A549 treated with DMSO at 1 μM for 4 hours (cell line): ENCODE measurements at places on chromosomes 16 and 17. TPM values are rescaled to one million over a fixed set of nuclear protein-coding genes. Genes with fewer than 3 reads are reported as not detected.

The ZP2 gene
- total RNA-seq, result not detected in 5 replicates

The OR3A2 gene
- not detected in 5 replicates for total RNA-seq

The KRTAP9-8 gene
- not detected in 5 replicates for total RNA-seq

The NOD2 gene
- total RNA-seq, result not detected in 5 replicates

The CA7 gene
- 0.05 to 0.08 TPM in 2 of 5 replicates, not detected in the others for total RNA-seq

The TSNAXIP1 gene
- total RNA-seq, result 0.32 to 0.56 TPM (median 0.47 TPM) in 5 replicates

The MYH8 gene
- not detected in 5 replicates for total RNA-seq

The CACNG1 gene
- total RNA-seq, result 0.11 to 0.18 TPM (median 0.16 TPM) in 3 of 5 replicates, not detected in the others

The MPP2 gene
- total RNA-seq, result 1.7 to 3.2 TPM (median 2.1 TPM) in 5 replicates

The TBC1D3K gene
- total RNA-seq, result not detected in 5 replicates

The WNT3 gene
- total RNA-seq, result 4.3 to 6.4 TPM (median 5.9 TPM) in 5 replicates

The PYDC1 gene
- not detected in 5 replicates for total RNA-seq

The CCL5 gene
- 1.6 to 2.1 TPM (median 1.6 TPM) in 5 replicates for total RNA-seq

The KRT32 gene
- total RNA-seq, result not detected in 5 replicates

The CNTNAP4 gene
- total RNA-seq, result not detected in 5 replicates

The OR4D1 gene
- 0.02 TPM in 1 of 5 replicates, not detected in the others for total RNA-seq

The PLLP gene
- total RNA-seq, result 1.3 to 2.1 TPM (median 1.6 TPM) in 5 replicates

The KIF18B gene
- 33.4 to 46.7 TPM (median 45.4 TPM) in 5 replicates for total RNA-seq

The SLC5A10 gene
- total RNA-seq, result 0.12 to 0.25 TPM (median 0.18 TPM) in 5 replicates

The ITGA3 gene
- 429 to 478 TPM (median 448 TPM) in 5 replicates for total RNA-seq

The ENPP7 gene
- total RNA-seq, result not detected in 5 replicates

The QRICH2 gene
- 0.69 to 1.8 TPM (median 1.0 TPM) in 5 replicates for total RNA-seq

The SGF29 gene
- total RNA-seq, result 18.6 to 23.1 TPM (median 21.3 TPM) in 5 replicates

The KLHL10 gene
- 0.05 to 0.22 TPM (median 0.10 TPM) in 5 replicates for total RNA-seq

The ERBB2 gene
- 30.4 to 39.9 TPM (median 32.8 TPM) in 5 replicates for total RNA-seq

The CIAO2B gene
- total RNA-seq, result 131 to 174 TPM (median 163 TPM) in 5 replicates

The ODF4 gene
- not detected in 5 replicates for total RNA-seq

The ABI3 gene
- total RNA-seq, result 0.11 to 0.12 TPM in 2 of 5 replicates, not detected in the others

The SYNGR3 gene
- 6.4 to 7.6 TPM (median 6.9 TPM) in 5 replicates for total RNA-seq

The PSMB3 gene
- 371 to 441 TPM (median 418 TPM) in 5 replicates for total RNA-seq

The ATP1B2 gene
- 0.13 to 0.27 TPM (median 0.24 TPM) in 5 replicates for total RNA-seq

The PDE6G gene
- 1.8 to 2.6 TPM (median 2.5 TPM) in 5 replicates for total RNA-seq
